ENCODE measurements at places on chromosomes 6 and 20. TPM values are rescaled to one million over a fixed set of nuclear protein-coding genes. Genes with fewer than 3 reads are reported as not detected.

- no peak for DNase-seq
Measured at GRCh38 chr6:41813469-41813868, 26.0 kb downstream of the TOMM6 start.

GRCh38 chr20:31829731-31830130 lies 10.6 kb downstream of the MYLK2 start:
- DNase-seq, result no peak

DNA sequence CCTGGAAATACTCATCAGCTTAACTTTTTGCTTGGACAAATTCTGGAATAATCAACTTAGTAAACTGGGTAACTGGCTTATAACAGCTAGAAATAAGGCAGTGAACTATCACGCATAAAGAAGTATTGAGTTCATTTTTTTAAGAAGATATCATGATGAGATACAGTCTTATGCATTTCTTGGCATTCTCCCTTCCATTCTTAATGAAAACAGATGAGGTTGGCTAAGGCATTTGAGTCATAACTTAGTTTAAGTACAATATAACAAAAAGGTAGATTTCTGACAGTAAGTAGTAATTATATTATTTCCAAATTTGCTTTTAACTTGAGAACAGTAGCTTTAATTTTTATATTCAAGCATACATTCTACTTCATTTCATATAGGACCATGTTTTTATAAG lies 56.1 kb downstream of the SAMD5 start:
- no peak for DNase-seq

- DNase-seq, result peak; percentile 24
Measured at GRCh38 chr6:5904532-5904931, 102.2 kb downstream of the NRN1 start.

DNA sequence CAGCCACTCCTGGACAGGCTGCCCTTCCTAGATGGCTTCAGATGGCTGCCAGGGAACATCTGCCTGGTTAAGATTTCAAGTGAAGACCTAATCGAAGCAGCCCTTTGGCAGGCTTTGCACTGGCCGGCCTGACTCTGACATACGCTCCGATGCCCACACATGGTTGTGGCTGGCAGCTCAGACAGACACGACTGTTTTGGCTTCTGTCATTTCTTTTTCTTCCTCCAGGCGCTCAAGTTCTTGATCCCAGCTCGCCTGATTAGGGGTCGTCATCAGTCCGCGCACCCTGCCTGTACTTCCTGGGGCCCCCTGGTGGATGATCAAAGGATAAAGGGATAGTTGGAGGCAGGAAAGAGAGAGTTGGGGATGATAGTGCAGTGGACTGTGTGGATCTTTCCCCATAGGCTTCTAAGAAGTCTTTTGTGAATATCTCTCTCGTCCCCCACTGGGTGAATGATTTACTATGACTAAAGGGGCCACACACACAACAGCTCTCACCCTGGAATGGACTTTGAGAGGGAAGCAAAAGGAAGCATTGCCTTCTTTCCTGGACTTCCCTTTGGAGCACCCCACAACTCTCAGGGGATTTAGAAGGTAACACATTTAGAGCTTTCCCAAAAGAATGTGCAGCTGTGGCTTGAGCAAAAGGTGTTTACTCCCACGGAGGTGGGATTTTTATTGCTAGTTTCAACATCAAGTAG lies 21.4 kb upstream of the TRAM2 start:
- peak; percentile 88 for DNase-seq

- peak; percentile 76 for DNase-seq
Measured at GRCh38 chr20:22924949-22925612, 110.0 kb upstream of the SSTR4 start.

DNA sequence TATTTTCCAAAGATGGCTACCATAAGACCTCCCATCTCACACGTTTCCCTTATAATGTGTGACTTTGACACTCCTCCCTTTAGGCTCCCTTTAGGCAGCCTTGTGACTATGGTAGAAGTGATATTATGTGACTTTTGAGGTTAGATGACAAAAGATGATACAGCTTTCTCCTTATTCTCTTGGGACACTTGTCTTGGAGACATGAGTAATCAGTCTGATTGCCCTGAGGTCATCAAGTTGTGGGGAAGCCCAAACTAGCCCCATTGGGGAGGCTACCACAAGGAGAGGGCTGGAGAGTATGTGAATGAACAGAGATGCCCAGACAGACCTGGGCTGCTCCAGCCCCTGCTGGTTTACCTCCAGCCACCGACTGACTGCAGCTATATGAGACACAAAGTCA lies 10.6 kb upstream of the DLK2 start:
- no peak for DNase-seq

- no peak for DNase-seq
Measured at GRCh38 chr20:30598460-30599230, 658.8 kb upstream of the DEFB115 start.

GRCh38 chr20:7392542-7393206 lies 547.6 kb downstream of the HAO1 start:
- no peak for DNase-seq

Gene PTPRT
- not detected for polyA plus RNA-seq

Gene SFTA2
- 7.4 TPM for polyA plus RNA-seq

All from kidney (tissue), 22 donors.